ENCODE measurements at places on chromosomes 4 and X.

DNA sequence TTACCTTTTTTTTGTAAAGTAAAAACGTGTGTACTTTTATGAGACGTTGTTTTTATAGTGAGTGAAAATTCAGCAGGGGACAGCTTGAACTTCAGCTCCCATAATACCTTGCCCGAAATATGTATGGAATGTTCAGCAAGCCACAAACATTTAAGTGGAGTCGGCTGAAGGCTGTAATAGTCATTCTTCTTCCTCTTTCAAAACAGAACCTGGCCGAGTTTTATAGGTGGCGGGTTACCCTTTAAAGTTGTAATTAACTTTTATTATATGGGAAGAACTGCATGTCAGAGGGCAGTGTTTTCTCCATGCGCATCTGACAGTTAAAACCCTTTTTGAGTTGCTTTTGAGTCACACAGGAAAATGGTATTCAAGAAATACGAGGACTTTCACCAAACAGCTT, 50.7 kb downstream of the CLDN34 start:
- no peak for DNase-seq

GRCh38 chrX:151973851-151974335, 583 bp downstream of the GABRE start:
- DNase-seq = no peak

- no peak for DNase-seq
These were observed 643 bp downstream of the FHL1 start for GRCh38 chrX:136147976-136148375.

- no peak for DNase-seq
These were observed 30.8 kb upstream of the CD40LG start for GRCh38 chrX:136616987-136617685.

GRCh38 chr4:55754754-55755350, 64.7 kb upstream of the EXOC1L start:
- no peak for DNase-seq

DNA sequence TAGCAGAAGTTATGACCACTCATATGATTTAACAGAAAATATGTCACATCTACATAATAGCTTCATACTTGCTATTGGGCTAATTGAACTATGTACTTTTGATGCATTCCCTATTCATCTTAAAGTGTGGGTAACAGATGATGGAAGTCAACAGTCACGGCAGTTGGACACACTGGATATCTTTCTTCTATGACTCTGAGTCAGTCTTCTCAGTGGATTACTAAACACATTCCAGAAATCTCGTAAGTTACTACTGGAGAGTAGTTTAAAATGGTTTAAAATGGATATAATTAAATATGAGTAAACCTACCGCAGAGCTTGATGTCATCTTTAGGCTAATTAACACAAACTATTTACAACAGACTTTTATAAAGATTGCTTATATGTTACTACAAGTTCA, 30.1 kb upstream of the CFAP299 start:
- no peak for DNase-seq

GRCh38 chrX:110087485-110088356, 84.8 kb downstream of the TMEM164 start:
- no peak for DNase-seq

GRCh38 chrX:98357146-98357545, 1473.4 kb downstream of the RPA4 start:
- no peak for DNase-seq

- DNase-seq = no peak
These were observed 396.6 kb downstream of the MAPK10 start for GRCh38 chr4:85963231-85963630.

GRCh38 chr4:21009956-21010355, 309.7 kb downstream of the PACRGL start:
- no peak for DNase-seq

DNA sequence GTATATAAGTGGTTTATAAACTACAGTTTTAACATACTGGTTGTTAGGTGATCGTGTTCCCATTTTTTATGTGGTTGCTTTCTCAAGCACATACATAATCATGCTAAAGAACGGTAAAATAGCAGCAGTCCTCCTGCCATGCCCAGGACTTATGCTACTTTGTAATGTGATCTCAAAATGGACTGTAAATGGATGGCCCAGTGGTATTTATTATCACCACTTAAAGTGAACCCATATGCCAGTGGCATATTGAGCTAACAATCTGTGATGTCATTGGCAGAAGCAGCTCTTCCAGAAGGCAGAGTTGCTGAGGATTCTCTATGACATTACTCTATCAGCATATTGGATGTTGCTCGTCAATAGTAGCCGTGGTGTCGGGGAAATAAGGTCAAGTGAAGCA, 28.6 kb downstream of the ANK2 start:
- DNase-seq = no peak

DNA sequence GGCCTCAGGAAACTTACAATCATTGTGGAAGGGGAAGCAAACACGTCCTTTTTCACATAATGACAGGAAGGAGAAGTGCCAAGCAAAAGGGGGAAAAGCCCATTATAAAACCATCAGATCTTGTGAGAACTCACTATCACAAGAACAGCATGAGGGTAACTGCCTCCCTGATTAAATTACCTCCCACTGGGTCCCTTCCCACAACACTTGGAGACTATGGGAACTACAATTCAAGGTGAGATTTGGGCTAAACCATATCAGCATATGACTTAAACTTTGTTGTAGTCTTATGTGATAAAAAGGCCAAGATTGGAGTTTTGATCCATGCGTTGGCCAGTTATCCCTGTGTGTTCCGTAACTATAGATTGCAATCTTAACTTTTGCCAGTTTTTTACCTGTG, 68.3 kb downstream of the C4orf33 start:
- DNase-seq = no peak

DNA sequence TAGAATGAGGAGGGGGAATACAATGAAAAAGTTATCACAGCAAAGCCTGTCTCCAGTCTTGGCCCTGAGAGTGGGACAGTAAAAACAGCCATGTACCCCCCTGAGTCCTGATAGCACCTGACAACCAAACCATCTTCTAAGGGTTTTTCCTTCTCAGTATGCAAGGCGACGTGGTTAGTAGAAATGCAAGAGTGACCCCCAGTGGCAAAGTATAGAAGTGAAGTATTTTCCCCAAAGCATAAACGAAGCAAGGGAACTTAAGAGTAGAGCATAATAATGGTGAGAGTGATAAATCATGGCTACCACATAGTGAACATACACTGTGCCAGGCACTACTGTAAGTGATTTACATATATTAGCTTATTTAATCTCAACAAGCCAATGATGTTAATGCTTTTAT, 52.8 kb downstream of the FAM47C start:
- DNase-seq = no peak

DNA sequence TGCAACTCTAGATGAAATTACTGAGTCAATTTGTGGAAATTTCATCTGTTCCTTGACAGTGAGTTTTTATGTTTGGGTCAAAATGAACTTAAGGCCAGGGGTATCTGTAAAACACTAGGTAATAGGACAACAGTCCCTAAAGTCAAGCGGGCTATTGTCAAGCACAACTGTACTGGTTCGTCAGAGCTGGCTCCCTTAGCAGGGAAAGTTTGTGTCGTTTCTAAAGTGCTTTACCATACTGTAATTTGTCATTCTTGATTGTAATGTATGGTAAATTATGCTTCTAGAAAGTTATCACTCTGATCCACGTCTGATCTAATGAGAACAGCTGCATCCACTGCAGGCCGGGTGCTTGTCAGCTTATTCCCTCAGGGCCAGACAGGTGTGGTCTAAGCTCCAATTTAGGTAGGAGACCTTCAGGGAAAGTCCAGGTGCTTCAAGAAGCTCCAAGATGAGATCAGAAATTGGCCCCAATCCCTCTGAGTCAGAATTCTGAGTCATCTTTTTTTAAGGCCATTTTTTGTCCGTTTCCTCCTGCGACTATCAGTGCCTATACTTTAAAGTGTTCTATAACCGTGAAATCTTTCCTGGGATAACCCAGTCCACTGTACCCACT, 92.2 kb downstream of the PALLD start:
- no peak for DNase-seq

DNA sequence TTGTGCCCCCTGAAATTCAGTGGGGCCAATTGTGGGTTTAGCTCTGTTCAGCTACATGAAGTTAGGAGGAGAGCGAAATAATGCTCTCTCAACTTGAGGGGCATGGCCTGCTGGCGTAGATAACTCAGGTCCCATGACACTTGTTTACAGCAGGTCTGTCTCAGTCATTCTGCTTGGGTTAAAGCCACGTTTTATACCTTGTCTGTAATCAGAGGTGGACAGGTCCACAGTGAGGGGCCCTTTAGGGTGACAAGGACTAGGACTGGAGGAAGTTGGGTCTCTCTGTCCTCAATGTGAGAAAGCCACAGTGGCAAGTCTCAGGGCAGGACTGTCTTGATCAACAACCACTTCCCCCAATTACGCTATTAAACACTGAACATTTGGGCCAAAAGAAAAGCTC, 49.0 kb downstream of the PDHA1 start:
- DNase-seq = no peak

GRCh38 chr4:102263024-102263787, 82.1 kb downstream of the SLC39A8 start:
- DNase-seq = no peak

GRCh38 chr4:45663003-45663402, 460.9 kb downstream of the GABRG1 start:
- no peak for DNase-seq

DNA sequence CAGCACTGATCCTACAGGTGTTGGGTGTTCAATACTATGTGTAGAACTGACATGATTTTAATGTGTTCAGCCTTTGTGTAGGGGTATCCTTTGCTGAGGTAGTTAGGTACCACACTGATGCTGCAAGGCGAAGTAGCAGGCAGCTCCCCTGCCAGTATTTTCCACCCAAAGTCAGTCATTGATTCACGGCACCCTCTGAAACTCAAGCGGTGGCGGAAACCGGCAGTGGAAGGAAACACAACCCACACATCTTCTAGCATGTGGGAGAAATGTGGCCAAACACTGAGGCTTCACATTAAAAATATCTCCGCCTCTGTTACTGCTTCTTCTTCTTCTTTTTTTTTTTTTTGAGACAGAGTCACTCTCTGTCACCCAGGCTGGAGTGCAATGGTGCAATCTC, 126.3 kb downstream of the AASDH start:
- no peak for DNase-seq

GRCh38 chr4:11773798-11774197, 345.1 kb upstream of the HS3ST1 start:
- DNase-seq = no peak

DNA sequence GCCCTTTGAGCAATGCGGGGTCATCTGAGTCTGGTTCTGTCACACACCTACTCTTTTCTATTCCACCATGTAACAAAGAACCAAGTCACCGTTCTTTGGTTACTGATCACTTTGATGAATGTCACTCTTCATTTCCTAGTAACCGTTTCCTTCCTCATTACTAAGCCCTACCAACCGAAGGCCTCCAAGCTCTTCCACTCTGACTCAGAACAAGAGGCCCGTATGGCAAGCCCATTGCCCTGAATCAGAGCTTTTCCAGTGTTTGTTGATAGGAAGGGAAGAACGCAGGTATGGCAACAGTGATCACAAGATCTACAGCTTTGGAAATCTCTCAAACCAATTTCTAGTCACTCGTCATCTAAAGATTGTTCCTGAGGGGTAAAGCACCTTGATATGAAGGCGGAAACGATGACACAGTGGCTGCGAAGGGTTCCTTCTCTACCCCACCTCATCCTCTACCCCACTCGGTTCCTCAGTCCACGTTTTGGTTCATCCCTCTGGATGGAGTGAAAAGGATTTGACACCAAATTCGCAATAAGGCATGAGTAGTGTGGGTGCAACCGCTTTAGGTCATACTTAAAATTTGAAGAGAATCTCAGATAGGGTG, 28.0 kb upstream of the CD40LG start:
- no peak for DNase-seq

DNA sequence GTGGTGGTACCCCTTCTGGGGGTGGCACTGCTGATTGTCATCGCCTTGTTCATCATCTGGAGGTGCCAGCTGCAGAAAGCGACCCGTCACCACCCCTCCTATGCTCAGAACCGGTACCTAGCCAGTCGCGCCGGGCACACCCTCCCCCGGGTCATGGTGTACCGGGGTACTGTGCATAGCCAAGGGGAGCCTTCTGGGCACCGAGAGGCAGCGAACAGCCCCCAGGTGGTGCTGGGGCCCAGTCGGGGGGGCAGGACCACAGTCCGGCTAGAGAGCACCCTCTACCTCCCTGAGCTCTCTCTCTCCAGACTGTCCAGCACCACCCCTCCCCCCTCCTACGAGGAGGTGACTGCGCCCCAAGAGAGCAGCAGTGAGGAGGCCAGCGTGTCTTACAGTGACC, 5.3 kb downstream of the PRRG3 start:
- DNase-seq = no peak

- no peak for DNase-seq
These were observed 55.2 kb downstream of the MMRN1 start for GRCh38 chr4:89949782-89950387.

DNA sequence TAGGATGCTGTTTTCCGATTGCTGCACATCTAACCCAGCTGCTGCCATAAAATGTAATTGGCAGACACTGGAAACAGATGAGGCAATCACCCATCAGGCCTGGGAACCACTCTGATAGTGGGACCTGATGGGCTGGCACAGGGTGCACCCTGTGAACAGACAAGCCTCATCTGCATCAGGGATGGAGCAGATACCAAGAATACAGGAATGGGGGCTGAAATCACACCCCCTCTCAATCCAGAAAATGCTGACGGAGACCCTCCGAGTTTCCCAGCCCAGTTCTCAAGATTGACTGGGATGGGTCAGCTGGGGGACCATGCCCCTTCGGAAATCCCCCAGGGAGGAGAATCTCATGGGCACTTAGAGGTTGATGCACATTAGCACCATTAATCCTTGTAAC, 28.8 kb upstream of the PPP2R2C start:
- no peak for DNase-seq

DNA sequence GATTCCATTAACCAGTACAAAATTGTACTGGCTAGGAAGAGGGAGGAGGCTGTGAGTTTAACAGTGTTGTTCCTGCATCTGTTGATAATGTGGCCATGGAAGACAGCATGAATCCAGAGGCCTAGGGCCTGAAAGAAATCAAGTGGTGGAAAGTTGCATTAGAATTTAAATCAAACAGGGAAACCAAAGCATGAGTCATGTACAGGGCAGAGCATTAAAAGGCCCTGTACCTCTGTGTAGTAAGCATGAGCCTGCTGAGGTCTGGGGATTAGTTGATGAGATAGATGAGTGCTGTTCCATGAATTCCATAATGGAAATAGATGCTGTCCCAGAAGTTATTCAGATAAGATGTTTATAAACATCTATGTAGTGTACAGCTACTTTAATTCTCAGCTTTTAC, 58.3 kb downstream of the MID1IP1 start:
- no peak for DNase-seq
